ENCODE measurements at places on chromosomes 12 and 14.

DNA sequence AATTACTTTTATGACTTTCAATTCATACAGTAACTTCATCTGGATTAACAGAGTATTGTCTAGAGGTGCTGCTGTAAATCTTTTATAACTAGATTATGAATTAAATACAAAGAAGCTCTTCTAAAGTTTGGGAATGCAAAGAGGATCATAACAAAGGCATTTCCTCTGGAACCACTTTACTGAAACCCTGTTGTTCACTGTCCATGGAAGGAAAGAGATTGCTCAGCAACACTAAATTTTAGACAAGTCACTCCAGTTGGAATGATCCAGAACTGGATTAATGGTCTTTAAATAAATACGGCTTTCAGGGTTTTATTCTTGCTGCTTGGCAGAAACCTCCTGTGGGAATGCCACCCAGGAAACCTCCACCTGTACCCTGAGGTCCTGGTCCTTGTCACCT, 250.6 kb downstream of the KSR2 start:
- no peak for DNase-seq

GRCh38 chr14:88247228-88247627, 75.8 kb downstream of the KCNK10 start:
- DNase-seq = no peak

DNA sequence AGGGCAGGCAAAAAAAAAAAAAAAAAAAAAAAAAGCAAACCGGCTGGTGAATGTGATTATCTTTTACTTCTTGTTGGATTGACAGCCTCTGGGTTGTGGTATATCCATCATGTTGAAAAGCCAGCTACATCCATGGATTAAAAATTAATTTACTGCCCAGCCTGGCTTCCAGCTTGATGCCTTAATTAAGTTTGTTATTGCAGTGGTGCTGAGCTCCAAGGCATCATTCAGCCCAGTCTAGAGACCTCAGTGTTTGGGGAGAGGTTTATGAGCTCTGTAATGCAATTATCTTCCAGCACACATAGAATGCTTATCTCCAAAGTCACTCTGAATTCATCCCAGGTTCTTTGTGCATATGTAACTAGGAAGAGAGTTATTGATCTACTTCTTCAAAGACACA, 114.8 kb downstream of the RIMBP2 start:
- no peak for DNase-seq

GRCh38 chr12:40336573-40337199, 111.9 kb downstream of the LRRK2 start:
- no peak for DNase-seq

Data from CD4-positive, alpha-beta T cell treated with Interleukin-15 for 4 hours (primary cell).